ENCODE measurements at places on chromosomes 2 and 18. TPM values are rescaled to one million over a fixed set of nuclear protein-coding genes. Genes with fewer than 3 reads are reported as not detected.

FAM237A gene
- not detected for polyA plus RNA-seq

PPP4R3B gene
- 5.3 TPM for polyA plus RNA-seq

LOXHD1 gene
- 0.61 TPM for polyA plus RNA-seq

EML6 gene
- polyA plus RNA-seq = not detected

GRCh38 chr18:79910563-79911343 lies 40.7 kb downstream of the SLC66A2 start:
- H3K4me1 ChIP-seq = no peaks in the 10 kb centered on the region
- no peaks in the 10 kb centered on the region for H3K27me3 ChIP-seq
- H3K4me3 ChIP-seq = no peak overlapping the region
- H3K27ac ChIP-seq = no peak overlapping the region

- no peak overlapping the region for H3K4me3 ChIP-seq
- DNase-seq = no peak
- no peak overlapping the region for H3K27ac ChIP-seq
- H3K4me1 ChIP-seq = peaks cover 8% of the 10 kb centered on the region
- H3K27me3 ChIP-seq = no peaks in the 10 kb centered on the region
- H3K36me3 ChIP-seq = no peaks in the 10 kb centered on the region
Observed at GRCh38 chr18:77203071-77203470, 46.6 kb upstream of the GALR1 start.

GRCh38 chr2:5673145-5674025 lies 18.8 kb upstream of the SOX11 start:
- no peaks in the 10 kb centered on the region for H3K36me3 ChIP-seq
- H3K27ac ChIP-seq = no peak overlapping the region
- no peaks in the 10 kb centered on the region for H3K4me1 ChIP-seq
- DNase-seq = no peak

DNA sequence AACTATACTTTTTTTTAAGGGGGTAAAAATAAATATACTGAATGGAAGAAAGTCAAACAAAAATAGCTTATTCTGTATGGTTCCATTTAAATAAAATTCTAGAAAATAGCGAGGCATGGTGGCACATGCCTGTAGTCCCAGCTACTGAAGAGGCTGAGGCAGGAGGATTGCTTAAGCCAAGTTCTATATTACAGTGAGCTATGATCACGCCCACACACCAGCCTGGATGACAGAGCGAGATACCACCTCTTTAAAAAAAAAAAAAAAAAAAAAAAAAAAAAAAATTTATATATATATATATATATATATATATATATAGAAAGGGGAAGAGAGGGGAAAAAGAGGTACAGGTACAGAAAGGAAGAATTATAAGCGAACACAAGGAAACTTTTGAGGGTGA lies 77.7 kb downstream of the MEMO1 start:
- no peaks in the 10 kb centered on the region for H3K4me1 ChIP-seq
- no peak for DNase-seq
- peaks cover 42% of the 10 kb centered on the region for H3K36me3 ChIP-seq
- no peaks in the 10 kb centered on the region for H3K27me3 ChIP-seq
- H3K4me3 ChIP-seq = no peak overlapping the region

DNA sequence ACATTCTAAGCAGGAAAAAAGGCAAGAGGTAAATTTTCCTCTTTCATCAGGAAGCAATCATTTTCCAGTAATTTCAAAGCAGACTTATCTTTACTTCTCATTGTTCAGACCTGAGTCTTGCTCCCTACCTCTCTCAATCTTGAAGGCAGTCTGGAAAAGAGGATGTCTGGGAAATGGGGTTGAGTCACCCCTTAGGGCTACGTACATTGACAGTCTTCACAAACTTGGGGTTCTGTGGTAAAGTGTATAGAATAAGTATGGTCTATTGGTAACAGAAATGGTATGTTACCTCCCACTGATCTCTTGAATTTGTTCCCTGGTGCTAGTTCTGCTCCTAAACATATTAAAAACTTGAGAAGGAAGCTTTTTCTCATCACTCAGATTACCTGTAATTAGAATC lies 361.3 kb downstream of the SS18 start:
- no peaks in the 10 kb centered on the region for H3K4me1 ChIP-seq
- H3K27ac ChIP-seq = no peak overlapping the region
- no peak for DNase-seq
- H3K4me3 ChIP-seq = no peak overlapping the region
- H3K36me3 ChIP-seq = no peaks in the 10 kb centered on the region
- H3K27me3 ChIP-seq = no peaks in the 10 kb centered on the region

DNA sequence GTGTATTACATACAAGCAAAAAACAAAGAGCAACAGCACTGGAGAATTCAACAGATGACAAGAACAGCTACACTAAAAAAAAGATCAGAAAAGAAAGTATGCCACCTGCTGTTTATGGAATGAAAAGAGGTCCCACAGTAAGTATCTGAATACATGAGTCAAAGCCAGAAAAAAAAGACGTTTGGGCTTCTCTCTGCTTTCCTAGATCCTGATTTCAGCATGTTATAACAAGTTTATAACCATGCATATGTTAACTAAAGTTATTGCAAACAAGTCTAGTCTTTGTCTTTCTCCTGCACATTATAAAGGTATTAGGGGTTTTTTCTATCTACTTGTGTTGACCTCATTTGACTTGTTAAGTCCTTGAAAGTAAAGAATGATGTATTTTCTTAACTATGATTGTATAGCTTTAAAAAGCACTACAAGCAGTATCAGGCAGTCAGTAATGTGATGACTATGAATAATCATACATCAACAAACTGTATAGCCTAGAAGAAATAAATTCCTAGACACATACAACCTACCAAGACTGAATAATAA lies 108.5 kb upstream of the COL5A2 start:
- H3K27ac ChIP-seq = no peak overlapping the region
- no peaks in the 10 kb centered on the region for H3K27me3 ChIP-seq
- H3K4me1 ChIP-seq = no peaks in the 10 kb centered on the region

GRCh38 chr2:47520825-47521665 lies 118.1 kb downstream of the MSH2 start:
- no peak overlapping the region for H3K27ac ChIP-seq
- H3K36me3 ChIP-seq = no peaks in the 10 kb centered on the region
- peak overlapping the region; percentile 75 for H3K4me3 ChIP-seq
- peaks cover 22% of the 10 kb centered on the region for H3K4me1 ChIP-seq
- peaks cover 4% of the 10 kb centered on the region for H3K27me3 ChIP-seq

DNA sequence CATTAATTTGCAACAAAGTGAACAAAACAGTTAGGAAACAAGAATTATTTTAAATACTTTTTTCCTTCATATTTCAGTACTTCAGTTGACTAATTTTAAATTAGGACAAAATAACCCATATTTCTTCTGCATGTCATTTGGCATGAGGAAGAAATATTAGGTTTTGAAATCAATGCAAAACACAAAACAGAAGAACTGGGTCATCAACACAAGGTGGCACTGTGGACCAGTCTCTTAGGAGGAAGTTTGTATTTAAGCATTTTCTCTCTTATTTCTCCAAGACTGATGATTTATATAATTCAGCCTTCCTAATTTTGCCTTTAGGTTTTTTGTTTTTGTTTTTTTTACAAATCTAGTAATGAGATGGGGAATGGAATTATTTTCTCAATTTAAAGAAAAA lies 352.8 kb upstream of the KCNH7 start:
- no peak for DNase-seq
- no peaks in the 10 kb centered on the region for H3K4me1 ChIP-seq
- no peak overlapping the region for H3K27ac ChIP-seq
- H3K4me3 ChIP-seq = no peak overlapping the region
- H3K27me3 ChIP-seq = no peaks in the 10 kb centered on the region

DNA sequence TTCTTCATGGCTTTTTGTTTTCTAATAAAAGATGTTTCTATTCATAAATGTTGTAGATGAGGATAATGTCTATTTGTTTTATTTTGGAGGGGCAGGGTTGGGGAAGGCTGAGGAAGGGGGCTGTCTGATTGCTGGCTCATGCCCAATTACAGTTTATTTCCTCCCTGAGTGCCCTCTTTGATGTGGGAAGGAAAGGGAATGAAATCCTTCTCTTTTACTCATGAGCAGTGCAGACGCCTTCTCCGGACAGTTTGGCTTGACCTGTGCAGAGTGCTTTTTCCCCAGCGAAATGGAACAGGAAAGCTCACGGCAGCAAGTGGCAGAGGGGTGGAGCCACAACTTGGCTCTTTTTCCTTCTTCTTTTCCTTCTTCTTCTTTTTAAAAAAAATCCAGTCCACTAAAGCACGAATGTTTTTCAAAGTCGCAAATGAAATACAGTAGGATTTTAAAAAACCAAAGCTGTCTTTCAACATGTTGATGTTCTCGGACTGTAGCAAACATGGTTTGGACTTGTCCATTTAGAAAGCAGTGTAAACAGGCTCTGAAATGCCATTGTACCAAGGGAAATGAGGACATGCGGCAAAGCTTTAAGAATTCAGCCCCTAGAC lies 34.5 kb downstream of the RAB31 start:
- peak overlapping the region; percentile 89 for H3K27ac ChIP-seq
- no peaks in the 10 kb centered on the region for H3K36me3 ChIP-seq
- H3K4me1 ChIP-seq = peaks cover 88% of the 10 kb centered on the region
- no peaks in the 10 kb centered on the region for H3K27me3 ChIP-seq
- H3K4me3 ChIP-seq = peak overlapping the region; percentile 66

GRCh38 chr2:62304429-62305417 lies 108.8 kb downstream of the B3GNT2 start:
- peak; percentile 79 for DNase-seq
- no peaks in the 10 kb centered on the region for H3K36me3 ChIP-seq
- peak overlapping the region; percentile 90 for H3K27ac ChIP-seq

DNA sequence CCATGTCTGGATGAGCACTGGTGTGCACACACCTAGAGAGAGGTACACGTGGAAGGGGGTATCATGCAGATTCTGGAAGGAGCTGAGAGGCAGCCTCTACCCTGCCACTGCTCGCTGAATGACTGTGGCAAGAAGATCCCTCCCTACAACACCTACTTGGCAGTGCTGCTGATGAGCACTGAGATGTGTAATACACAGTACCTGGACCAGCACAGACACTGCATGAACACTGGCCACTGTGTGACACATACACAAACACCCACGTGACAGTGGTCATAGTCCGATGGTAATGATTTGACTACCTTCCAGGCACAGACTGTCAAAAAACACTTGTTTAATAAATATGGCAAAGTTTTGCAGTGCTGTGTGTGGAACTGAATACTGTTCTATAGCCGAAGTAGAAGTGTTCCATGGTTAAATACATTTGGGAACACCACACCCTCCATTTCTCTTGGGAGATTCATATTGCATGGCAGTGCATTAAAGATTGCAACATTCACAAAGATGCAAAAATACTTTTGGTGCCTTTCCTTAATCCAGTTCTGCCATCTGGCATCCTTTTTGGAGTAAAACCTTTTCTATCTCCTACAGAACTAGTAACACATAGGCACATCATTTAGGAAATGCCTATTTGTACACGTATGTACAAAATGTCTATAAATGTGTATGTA lies 29.6 kb downstream of the MRPS5 start:
- H3K27me3 ChIP-seq = no peaks in the 10 kb centered on the region
- DNase-seq = no peak
- H3K4me3 ChIP-seq = no peak overlapping the region

All from CD14-positive monocyte (primary cell).